Cardiac muscle cell (in vitro differentiated cells and primary cell): ENCODE measurements at places on chromosomes 4 and X.

- DNase-seq = no peak
These were observed 485.0 kb upstream of the FAT1 start for GRCh38 chr4:187208651-187209050.

DNA sequence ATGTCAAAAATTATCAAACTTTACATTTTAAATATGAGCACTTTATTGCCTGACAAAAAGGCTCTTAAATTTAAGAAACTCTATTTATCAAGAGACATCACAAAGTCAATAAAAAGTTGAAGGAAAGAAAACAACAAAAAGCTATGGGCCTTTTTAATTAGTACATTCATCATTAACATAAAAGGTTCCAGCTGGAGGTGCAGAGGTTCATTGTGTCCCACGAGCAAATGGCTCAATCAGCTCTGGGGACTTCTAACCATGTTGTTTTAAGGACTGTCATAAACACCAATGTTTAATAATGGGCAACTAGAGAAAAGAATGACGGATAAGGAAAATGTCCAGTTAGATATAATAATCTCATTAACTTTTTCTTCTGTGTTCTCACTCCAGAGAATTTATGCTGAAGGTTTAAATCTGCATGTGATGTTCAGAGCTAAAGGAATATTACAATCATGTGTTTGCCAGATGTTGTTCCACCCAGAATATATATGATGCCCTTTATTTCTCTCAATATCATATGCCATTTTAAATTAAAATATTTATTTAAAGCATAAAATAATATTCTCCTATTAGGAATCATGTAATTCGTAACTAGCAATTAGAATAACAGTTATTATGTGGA lies 840.3 kb upstream of the ADGRL3 start:
- DNase-seq = no peak

DNA sequence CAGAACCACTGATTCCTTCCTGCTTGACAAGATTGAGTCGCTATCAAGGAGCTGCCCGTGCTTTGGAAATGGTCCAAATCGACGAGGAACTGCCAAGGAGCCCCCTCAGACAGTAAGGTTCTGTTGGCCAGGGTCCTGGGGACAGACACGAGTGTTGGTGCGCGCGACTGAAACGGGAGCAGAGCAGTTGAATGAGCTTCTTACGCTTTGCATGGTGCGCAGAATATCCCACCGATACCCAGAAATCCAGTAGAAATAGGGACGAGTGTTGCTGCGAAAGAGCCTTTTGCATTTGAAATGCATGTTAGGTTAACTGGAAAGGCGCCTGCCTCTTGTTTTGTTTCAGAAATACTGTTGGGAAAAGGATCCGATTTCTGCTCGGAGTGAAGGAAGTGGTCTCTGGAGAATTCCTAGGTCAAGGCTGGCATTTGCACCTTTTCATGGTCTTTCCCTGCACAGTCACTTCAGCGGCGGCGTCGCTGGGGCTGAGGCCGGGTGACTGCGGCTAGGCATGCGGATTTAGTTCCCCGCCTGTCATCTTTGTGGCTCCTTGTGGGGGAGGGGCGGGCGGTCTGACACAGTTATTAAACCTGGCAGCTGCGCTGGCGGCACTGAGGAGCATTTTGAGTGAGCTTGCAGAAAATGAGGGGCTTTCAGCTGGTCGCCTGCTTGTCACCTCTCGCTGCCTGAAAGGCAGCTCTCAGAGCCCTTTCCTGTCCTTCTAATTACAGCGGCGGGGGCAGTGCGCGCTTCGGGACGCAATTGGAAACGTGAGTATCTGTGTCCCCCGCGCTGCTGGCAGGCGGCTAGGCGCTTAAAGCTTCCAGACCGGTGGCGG lies 51.5 kb upstream of the TRIM2 start:
- DNase-seq = peak; percentile 67

DNA sequence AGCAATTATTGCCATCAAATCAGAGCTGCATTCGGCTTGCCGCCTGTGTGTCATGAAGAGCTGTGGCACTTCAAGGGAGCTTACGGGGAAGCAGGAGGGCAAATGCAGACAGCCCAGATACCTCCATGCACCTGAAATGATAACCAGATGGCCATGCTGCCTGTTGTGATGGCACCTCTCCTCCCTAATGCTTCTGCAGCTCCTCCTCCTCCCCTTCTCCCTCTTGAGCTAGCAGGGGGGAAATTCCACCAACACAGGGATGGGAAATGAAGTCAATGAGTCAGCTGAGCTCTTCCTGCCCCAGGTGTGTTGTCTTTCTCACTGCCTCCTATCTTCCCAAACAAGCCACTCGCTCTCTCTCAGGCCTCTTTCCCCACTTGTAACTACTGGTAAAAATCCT lies 565.0 kb downstream of the BCOR start:
- DNase-seq = no peak

DNA sequence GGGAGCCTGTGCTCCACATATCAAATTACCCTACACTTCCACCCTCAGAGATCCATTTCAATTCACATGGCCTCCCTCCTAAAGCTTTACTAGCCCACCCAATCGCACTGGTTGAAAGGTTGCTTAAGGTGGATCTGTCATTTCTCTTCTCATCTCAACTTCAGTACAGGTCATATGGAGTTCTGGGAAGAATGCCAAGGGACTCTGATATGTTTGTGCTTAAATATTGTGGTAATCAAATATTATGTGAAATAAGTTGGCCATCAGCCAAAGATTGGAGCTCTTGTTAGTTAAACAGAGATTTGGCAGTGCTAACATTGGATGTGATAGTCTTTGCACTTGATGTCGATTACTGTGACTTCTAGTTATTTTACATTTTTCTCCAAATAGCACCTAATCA lies 20.5 kb downstream of the SEPTIN6 start:
- DNase-seq = no peak

- peak; percentile 82 for DNase-seq
These were observed 61.5 kb downstream of the ANXA10 start for GRCh38 chr4:168153596-168154440.

GRCh38 chr4:89617317-89617716 lies 219.6 kb downstream of the SNCA start:
- no peak for DNase-seq

DNA sequence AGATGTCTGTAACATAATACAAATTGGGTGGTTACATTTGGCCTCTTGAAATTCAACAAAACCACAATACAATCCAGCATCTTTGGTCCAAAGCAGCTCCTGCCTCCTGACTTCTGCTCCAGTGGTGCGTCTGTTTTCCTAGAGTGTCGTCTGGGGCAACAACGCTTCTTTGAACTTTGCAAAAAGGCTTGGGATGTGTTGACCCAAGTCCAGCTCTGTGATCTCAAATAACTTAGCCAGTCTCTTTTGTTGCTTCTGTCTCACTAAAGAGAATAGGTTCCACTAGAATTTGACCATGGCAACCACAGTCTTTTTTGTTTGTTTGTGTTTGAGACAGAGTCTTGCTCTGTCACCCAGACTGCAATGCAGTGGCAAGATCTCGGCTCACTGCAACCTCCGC lies 324.0 kb downstream of the DHRSX start:
- DNase-seq = no peak

GRCh38 chrX:130552444-130553073 lies 150.8 kb downstream of the RBMX2 start:
- DNase-seq = no peak

GRCh38 chr4:74751856-74752255 lies 42.5 kb downstream of the BTC start:
- DNase-seq = no peak

DNA sequence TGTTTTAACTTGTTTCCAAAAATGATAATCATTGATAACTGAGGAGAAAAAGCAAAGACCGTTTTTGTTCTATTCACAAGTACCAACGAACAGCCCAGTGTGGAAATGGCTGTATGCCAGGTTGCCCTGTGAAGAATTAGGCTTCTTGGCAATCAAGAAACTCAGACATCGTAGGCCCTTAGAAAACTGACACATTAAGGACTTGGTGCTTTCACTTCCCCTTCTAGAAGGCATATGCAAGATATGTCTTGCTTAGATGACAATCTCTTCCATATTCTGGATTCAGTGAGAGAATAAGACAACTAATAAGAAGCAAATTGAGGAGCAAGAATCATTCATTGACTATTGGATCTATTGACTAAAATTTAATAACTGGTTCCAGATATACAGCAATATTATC lies 56.6 kb downstream of the ANAPC10 start:
- DNase-seq = peak; percentile 14

- peak; percentile 27 for DNase-seq
These were observed 48.6 kb downstream of the CDS1 start for GRCh38 chr4:84631573-84631972.

DNA sequence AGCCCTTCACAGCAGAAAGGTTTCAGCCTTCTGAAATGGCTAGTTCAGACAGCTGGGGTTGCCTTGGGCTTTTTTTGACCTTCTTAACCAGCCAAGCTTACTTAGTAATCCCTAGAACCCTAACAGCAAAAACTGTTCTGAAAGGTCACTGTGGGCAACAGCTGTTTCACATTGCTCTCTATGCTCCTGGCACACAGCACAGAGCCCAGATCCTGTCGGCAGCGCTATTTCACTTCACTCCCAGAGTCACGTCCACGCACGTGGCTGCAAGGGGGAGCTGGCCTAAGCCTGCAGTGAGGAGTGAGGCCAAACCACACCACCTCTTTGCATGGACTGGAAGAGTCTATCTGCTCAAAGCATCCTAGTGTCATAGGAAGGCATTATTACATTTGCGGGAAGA lies 32.0 kb upstream of the STS start:
- DNase-seq = peak; percentile 41

DNA sequence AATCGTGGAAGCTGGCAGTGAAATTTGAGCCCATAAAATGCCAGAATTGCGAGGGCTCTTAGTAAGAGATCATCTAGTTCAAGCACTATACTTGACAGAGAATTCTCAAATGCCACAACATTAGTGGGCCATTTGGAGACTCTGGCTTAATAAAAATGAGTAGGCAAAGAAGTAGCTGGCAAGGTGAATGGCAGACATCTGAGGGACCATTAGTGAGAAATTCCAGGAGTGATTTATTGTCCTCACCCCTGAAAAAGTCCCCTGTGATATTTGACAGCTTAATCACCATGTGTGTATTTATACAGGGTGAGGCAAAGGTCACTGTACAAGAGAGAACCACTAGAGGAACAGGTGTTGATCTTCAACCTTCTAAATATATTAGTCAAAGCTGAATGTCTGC lies 207.5 kb downstream of the CHRDL1 start:
- DNase-seq = no peak

- no peak for DNase-seq
These were observed 48.4 kb downstream of the AKAP4 start for GRCh38 chrX:50152456-50152855.

DNA sequence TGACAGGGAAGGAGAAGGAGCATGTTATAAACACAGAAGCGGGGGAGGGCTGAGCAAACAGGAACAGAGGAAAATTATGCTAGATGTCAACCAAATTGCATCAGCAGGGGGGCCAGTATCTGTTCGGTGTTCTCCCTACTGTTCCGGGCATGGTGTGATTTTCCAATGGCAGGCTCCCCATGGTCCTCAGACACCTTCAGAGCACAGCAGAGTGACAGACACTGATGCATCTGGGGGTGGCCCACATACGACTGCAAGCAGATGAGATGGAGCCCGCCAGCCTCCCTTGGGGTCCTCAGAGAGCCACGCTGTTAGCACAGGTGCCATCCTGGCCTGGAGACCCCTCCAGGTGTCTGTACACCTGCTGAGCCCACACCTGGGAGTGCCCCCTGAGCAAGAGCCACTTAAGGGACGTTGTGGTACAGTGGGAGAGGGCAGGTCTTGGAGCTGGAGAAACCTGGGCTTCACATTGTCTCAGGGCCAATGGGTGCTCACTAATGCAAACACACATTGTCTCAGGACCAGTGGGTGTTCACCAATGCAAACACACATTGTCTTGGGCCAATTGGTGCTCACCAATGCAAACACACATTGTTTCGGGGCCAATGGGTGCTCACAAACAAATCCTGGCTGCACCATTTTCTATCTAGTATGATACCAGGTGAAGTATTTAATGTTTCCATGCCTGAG lies 95.4 kb downstream of the SLC2A9 start:
- no peak for DNase-seq

DNA sequence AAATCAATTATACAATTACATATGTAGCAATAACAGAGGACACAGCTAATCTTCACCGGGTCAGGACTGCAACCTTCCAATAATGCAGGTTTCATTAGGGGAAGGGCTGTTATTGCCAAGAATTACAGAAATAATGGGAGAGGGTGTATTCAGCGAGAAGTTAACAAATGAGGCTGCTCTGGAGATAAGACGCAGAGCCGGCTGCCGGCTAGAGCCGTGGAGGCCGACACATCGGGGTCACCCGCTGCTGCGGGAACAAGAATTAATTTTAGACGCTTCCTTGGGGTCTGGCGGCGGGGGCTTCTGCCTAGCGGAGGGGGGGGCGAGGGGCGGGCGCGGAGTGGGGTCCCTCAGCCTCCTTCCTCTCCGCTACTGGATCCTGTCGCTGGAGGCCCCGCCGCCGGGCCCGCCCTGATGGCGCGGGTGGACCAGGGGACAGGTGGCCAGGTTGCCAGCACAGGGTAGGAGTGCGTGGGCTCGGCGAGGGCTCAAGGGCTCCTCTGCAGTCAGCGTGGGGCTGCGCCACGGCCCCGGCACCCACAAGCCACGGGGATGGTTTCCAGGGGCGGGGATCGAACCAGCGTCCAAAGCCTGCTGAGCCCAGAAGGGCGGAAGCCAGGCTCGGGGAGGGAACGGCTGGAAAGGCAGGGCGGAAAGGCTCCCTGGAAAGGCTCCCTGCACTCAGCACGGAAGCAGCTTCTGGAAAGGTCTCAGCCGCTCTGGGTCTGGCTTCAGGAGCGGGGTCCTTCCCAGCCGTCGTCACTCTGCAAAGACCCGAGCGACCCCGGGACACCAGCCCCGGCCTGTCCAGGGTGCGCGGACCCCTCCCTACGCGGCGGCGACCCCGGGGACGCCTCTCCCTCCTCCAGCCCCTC lies 113.8 kb upstream of the NKX1-1 start:
- DNase-seq = peak; percentile 13

DNA sequence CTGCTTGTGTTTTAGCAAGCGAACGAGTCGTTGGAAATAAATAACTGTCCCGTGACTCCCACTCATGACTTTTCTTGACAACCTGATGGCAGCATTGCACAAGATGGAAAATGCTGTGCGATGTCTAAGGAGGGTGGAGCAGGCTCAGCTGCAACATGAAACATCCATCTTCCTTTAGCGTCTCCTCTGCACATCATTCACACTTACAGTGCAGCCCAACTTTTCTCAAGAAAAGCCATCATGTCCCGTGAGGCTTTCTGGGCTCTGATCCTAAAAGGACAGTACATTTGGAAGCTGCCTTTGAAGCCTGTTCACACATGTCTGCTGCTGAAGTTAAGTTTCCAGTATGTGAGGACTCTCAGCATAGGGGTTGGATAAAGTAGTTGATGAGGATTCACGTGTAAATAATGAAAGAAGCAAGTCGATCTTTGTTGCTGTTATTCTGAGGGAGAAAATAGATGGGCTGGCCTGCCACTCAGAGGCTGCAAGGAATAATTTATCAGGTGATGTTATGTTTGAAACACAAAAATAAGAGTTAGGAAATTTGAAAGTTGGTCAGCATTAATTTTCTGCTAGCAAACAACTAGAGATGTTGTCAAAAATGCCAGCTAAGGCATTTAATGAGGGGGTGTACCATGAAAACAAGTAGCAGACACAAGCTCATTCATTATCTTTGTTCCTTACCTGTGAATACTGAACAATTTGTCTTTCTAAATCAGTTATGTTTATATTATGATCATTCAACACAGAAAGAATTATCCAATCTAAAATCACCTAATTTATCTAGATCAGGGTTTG lies 328.7 kb upstream of the ZFP42 start:
- no peak for DNase-seq

GRCh38 chr4:121742794-121743193 lies 22.2 kb downstream of the SMIM43 start:
- DNase-seq = no peak

GRCh38 chrX:39439906-39440798 lies 638.9 kb downstream of the MID1IP1 start:
- DNase-seq = no peak

GRCh38 chrX:69163936-69164741 lies 1.1 kb downstream of the PJA1 start:
- no peak for DNase-seq
